ENCODE measurements at places on chromosomes 5 and 9. TPM values are rescaled to one million over a fixed set of nuclear protein-coding genes. Genes with fewer than 3 reads are reported as not detected.

Gene ORM1
- not detected for total RNA-seq

Gene ZNF454
- not detected for total RNA-seq

Gene PIP5KL1
- total RNA-seq = 1.5 TPM

Gene CCNJL
- not detected for total RNA-seq

Gene SLC6A18
- not detected for total RNA-seq

Gene CFAP157
- total RNA-seq = not detected

Gene PCDHB10
- total RNA-seq = not detected

Gene CATSPER3
- total RNA-seq = 0.88 TPM

Gene DNM1
- total RNA-seq = 0.30 TPM

Gene ACOT12
- not detected for total RNA-seq

Gene TAF1L
- not detected for total RNA-seq

Gene SLC1A3
- total RNA-seq = not detected

Gene NTRK2
- 2.3 TPM for total RNA-seq

Gene IER5L
- total RNA-seq = 2.4 TPM

Gene ANKRD55
- 3.7 TPM for total RNA-seq

Gene SLC6A19
- not detected for total RNA-seq

Gene ADAMTS6
- total RNA-seq = 1.6 TPM

Gene CARD9
- 1.3 TPM for total RNA-seq

Gene SYNPO
- total RNA-seq = 0.08 TPM

Gene CYLC2
- total RNA-seq = not detected

Gene CAVIN4
- 0.18 TPM for total RNA-seq

Gene APC
- total RNA-seq = 21.9 TPM

Gene POU5F2
- total RNA-seq = 0.68 TPM

Gene GRXCR2
- not detected for total RNA-seq

Gene NR4A3
- 3.2 TPM for total RNA-seq

Gene PNPLA7
- total RNA-seq = 4.5 TPM

Gene SPINK7
- total RNA-seq = not detected

Gene HAPLN1
- total RNA-seq = not detected

Gene TCF7
- 19.2 TPM for total RNA-seq

Data from activated CD4-positive, alpha-beta memory T cell treated with anti-CD3 and anti-CD28 coated beads, Interleukin-2, amount 10 ng/mL, durations not matched to agents 7 days and 5 days (primary cell).